ENCODE measurements at places on chromosomes 5 and 9.

- DNase-seq = no peak
Observed at GRCh38 chr9:75988663-75989062, 98.2 kb downstream of the PCSK5 start.

GRCh38 chr5:53424686-53425615, 55.5 kb upstream of the FST start:
- DNase-seq = no peak

DNA sequence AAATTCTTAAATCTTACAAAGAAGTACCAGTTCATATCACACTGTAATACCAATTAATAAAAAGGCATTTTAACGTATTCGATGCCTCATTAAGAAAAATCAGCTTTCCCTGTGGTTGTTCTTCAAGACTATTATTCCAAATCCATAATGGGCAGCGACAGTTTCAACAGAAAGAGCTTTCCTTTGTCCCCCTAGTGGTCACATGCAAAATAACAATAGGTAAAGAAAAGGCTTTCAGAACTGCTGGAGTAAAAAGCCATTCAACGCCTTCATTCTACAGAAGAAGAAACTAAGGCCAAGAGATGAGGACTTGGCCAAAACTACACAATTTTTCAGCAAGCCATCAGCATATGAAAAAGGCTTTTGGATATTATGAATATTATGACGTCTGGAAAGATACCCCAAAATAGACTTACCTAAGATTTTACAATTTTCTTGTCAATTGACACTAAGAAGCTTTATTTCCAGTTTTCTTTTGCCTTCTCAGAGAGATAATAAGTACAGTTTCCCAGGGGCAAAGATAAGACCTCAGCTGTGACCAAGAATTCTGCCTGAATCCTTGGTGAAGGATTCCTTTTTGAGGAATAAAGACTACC, 6.7 kb upstream of the CDH6 start:
- no peak for DNase-seq

DNA sequence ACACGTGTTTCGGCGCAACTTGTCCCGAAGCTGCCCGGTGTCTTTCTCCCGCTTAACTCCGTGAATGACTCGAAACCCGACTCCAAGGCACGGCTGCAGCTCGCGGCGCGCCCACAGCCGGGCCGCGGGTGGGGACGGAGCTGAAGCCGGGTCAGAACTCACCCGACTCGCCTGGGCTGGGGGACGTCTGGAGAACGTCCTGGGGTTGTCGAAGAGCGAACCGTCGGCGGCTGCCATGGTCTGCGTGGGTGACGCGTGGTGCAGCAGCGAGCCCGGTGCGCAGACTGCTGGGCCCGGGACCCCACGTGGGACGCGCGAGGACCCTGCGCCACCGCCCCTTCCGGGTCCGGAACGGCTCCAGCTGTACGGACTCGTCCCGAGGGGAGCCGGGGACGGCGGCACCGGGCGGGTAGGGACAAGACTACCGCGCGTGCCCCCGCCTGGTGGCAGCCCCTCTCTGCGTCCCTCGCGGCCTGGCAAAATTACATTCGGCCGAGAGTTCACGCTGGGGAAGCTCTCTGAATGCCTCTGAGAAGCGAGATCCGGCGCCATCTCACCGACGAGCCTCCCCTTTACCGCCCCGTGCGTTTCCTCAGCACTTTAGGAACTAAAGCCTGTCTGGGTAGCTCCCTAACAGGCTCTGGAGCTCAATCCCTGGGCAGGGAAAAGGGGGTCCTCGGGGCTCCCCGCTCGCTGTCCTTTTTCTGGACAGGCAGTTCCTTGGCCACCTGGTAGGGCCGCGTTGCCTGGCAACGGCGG, at the start of gene DDX31:
TSS of gene DDX31 (minus strand) at position 286 of the 759 bp plus-strand sequence. CDS start at position 237, 49 bp downstream.
- no peak for DNase-seq

GRCh38 chr9:26412446-26412845, 480.2 kb downstream of the CAAP1 start:
- DNase-seq = no peak

DNA sequence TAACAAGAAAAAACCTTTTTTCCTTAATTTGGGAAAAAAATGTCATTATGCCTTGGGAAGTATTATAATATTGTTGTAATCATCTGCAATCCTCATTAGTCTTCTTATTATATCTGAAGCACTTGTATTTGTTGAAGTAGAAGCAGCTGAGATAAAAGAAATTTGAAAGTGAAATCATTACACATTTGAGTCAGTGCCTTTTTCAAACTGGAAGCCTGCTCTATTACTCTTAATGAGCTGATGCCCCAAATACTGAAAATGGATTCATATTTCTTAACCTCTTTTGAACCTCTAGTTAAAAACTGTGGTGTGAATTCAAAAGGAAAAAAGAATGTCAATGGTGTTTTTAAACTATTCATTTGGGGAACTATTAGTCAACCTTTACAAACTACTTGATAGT, 1027.7 kb downstream of the NR2F1-AS1 start:
- DNase-seq = no peak

DNA sequence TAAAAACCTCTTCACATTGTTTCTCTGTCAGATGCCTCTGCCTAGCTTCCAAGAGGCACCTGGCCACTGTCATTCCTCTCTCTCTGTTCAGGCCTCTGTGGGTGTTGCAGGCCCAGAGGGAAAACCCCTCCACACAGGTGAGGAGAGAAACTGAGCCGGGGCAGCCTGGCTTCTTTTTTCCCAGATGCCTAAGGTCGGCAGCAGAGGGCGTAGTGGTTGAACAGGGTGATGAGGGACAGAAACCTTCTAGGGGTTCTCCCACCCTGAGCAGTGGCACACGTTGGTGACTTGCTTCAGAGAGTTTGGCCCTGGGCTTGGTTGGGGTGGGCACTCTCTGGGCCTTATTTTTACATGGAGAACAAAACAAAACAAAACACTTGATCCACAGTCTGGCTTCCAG, 12.2 kb downstream of the IL9 start:
- DNase-seq = no peak

DNA sequence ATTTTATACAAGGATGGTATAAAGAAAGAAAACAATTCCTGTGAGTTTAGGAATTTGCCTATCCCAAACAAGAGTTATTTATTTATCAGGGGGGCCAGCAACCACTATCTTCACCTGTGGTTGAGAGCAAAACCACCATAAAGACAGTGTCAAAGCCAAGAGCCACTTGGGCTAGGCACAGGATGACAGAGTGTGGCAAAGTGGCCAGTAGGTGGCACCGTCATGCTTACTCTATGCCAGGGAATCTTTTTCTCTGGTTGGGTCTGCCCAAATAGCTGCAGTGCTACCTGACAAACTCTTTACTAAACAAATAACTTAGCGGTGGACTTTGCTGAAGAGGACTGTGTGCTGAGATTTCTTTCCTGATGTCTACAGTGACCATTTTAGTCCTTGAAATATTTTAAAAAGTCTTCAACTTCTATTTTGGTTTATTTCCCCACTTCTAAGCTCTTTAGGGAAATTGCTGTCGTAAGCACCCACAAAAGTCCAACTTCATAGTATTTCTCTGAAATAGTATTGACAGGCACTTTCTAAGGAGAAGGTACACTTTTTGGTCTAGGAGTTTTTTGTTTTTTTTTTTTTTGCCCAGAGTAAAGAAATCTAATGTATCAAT, 285.0 kb downstream of the RFX3 start:
- DNase-seq = no peak

DNA sequence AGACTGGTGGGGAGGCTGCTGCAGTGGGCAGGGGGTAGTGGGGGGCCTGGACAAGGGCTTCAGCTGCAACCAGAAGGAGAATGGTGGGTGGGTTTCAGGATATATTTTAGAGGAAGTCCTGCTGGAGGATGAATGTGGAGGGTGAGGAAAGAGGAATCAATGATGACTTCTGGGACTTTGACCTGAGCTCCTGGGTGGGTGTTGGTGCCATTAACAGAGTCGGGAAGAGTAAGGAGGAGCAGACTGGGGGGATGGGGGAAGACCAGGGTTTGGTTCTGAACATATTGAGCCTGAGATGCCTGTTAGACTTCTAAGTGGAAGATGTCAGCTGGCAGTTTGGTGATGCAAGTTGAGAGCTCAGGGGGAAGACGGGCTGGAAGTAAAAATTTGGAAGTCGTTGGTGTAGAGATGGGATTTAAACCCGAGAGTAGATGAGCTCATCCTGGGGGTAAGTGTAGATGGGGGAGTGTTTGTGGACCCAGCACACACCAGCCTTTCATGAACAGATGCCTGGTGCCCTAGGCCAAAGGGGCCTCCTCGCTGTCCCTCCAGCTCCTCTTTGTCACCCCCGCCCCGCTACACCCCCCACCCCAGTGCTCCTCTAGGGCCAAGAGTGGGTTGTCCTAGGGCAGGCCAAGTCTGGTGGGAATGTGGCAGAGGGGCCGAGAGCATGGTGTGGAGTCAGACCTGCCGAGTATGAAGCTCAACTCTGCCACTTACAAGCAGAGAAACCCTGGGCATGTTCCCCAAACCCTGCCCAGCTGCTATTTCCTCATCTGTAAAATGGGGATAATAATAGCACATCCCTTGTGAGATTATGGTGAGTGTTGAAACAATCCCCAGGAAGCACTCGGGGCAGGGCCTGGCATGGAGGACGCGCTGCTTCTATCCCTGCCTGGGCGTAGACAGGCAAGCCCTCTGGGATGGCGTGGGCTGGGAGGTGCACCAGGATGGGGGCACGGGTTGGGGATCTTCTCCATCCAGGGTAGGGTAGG, 4.0 kb downstream of the DNM1 start:
- DNase-seq = no peak

DNA sequence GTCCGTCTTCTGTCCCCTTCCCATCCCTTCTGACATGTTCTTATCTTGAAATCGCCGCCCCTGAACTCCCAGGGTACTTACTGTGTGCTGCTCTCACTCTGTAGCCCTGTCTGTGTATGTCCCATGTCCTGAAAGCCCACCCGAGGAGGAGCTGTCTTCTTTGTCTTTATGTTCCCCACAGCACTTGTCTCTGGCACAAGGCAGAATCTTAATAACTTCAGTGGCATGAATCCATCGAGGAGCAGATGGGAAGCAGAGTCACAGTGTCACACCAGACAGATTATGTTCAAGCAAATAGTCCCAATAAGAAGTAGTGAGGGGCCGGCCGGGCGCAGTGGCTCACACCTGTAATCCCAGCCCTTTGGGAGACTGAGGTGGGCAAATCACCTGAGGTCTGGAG, 29.7 kb upstream of the LTC4S start:
- DNase-seq = no peak

DNA sequence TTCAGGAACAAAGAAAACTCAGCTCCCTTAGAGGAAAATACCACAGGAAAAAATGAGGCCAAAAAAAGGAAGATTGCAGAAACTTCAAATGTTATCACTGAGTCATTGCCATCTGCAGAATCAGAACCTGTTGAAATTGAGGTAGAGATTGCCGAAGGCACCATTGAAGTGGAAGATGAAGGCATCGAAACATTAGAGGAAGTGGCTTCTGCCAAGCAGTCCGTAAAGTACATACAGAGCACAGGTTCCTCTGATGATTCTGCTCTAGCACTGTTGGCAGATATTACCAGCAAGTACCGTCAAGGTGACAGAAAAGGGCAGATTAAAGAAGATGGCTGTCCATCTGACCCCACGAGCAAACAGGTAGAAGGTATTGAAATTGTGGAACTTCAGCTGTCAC, 30.8 kb upstream of the NIM1K start:
- DNase-seq = no peak

DNA sequence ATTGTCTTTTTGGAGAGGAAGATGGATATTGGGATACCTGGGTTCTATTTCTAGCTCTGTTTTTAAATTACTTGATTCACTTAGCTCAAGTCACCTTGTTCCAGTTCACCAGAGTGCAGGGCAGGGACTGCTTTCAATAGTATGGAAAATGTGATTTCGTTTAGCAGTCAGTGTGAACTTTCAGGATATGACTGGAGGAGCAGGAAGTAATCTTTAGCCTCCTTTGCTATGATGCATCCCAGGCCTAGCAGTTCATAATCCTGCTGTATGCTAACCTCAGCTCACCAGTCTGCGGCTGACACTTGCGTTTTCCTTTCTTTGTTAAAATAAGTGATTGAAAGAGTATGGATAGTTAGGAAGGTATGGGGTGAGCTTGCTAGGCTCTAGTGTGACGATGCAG, 169.7 kb downstream of the ARHGAP26 start:
- no peak for DNase-seq

- DNase-seq = no peak
Observed at GRCh38 chr9:122785269-122785668, 3.5 kb upstream of the OR5C1 start.

GRCh38 chr5:96750110-96750822, 57.5 kb downstream of the ERAP1 start:
- DNase-seq = no peak

Measured in GM04503 (cell line).